Skin of body (tissue), 3 donors: ENCODE measurements at places on chromosomes 7 and 10.

DNA sequence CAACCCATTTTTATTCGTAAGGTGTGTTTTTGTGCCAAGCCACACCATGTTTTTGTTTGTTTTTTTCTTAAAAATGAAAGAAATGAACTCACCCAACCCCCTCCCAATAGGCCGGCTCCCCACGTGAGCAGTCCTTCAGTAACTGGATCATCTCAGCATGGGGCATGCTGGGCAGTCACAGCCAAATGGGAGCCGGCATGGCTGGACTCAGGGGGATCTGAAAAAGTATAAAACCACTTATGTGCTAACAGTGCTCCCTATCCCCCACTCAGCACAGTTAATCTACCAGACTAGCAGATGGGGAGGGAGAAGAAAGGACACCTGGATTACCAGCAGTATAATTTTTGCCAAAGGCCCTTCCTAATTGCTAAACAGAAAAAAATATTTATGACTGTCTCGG lies 39.3 kb downstream of the BAZ1B start:
- DNase-seq: no peak

GRCh38 chr10:83252596-83252995 lies 886.7 kb upstream of the GHITM start:
- DNase-seq: peak; percentile 23

DNA sequence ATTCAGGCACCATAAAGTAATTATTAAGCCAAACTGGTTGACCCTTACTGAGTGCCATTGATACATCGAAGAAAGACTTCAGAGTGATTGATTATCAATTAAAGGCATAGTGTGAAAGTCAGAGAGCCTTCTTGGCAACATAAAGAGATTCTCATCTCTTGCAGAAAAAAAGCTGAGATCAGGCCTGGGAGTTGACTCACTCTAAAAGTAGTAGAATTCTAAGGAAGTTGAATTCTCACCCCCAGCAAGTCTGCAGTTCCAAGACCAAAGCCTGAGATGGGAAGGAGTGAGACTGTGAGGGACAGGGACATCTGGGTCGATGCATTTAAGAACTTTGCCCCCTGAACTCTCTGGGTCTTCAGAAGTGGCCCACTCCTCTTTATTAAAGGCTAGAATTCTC lies 21.6 kb upstream of the ERCC6 start:
- DNase-seq: no peak

DNA sequence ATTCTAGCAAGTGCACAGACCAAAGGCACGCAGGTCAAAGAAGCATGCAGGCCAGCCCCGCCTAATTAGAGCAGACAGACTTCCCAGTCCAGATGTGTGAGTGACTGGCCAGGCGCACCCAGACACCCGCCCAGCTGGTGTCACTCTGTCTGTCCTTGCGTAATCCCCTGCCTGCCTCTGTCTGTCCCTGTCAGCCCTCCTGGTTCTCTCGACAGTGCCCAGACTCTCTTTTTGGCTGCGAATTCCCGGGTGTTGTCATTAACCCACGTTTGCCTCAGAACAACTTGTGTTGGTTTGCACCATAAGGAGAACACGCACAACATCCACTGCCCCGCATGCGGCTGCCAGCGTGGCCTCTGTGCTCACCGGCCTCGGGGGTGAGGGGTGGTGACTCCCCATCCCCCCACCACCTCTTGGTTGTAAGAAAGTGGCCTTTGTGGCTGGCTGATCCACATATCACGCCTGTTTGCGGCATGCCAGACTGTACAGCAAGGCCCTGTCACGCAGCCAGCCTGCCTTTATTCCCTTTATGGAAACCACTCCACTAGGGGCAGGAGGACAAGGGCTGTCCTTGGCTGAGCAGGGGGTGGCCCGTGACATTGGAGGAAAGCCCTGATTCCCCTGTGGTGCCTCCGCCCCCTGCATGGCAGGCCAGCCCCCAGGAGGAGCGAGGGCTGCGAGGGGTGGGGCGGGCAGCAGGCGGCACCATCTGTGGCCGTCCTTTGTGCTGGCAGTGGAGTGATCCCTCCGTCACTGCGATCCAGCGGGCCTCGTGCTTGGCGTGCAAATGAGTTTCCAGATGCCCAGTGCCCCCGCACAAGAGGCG lies 72.8 kb upstream of the PPIF start:
- peak; percentile 43 for DNase-seq

GRCh38 chr10:69130251-69130650 lies 6.3 kb downstream of the VPS26A start:
- DNase-seq: no peak

DNA sequence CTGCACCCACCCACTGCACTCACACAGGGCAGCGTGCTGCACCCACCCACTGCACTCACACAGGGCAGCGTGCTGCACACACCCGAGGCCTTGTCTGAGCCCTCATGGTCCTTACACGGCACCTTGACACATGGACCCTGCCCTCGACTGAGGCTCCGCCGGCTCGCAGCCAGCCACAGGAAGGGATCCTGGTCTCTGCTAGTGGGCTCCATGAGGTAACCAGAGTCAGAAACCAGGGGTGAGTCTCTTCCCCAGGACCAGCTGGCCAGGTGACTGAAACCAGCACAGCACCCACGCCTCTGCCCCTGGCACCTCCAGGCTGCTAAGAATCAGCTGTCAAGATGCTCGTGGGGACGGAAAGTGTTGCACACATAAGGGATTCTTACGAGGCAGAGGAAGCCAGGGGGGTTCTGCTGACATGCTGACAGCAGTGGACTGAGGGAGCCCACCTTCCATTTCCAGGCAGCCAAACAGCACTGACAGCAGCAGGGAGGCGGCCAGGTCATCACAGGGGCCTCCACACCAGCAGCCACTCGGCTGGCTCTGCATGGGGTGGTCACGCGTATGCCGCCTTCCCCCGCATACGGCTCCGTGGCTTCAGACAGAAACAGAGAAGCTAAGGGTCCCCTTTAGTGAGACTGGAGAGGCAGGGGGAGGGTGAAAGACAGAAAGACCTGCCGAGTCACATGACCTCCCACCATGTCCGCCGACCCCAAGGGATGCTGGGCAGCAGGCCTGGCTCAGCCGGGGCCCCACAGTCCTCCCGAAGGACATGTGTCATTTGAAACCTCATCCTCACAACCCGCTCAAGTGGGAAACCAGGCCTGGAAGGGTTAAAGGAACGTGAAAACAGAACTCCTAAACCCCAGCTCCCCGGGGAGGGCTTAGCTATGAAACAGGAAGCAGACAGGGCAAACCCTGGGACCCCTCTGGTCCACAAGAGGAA lies 34.2 kb downstream of the GPER1 start:
- no peak for DNase-seq

DNA sequence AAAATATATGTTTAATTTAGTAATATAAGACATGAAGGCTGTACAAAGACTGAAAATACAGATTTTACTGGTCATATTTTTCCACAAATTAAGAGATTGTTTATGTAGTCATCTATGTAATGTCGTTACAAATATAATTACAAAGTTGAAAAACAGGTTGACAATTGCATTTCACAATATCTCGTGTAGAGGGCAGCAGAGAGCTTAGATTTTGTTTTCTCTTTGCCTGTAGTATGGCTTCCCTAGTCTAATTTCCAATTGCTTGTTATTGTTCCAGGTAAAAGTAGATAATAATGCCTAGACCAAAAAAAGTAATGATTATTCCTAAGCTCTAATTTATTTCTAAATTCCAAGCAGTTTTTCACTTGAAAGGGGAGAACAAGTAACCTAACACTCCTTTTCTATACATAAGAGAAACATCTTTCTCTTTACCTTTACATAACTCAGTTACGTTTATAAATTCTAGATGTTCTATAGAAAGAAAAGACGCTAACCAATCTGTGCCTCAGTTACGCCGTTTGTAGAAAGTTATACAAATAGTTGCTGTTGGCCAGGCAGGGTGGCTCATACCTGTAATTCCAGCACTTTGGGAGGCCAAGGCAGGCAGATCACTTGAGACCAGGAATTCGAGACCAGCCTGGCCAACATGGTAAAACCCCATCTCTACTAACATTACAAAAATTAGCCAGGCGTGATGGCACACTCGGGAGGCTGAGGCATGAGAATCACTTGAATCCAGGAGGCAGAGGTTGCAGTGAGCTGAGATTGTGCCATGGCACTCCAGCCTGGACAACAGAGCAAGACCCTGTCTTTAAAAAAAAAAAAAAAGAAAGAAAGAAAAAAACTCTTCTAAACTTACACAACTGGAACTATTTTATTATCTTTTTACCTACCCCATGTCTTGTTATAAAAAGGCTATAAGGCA lies 30.0 kb downstream of the NET1 start:
- peak; percentile 71 for DNase-seq

DNA sequence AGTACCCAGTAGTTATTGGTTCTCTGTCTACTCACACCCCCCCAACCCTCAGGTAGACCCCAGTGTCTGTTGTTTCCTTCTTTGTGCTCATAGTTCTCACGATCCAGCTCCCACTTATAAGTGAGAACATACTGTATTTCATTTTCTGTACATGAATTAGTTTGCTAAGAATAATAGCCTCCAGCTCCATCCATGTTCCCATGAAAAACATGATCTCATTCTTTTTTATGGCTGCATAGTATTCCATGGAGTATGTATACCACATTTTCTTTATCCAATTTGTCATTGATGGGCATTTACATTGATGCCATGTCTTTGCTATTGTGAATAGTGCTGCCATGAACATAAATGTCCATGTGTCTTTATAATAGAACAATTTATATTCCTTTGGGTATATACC lies 2.6 kb upstream of the FRMPD2 start:
- DNase-seq: no peak

- no peak for DNase-seq
Measured at GRCh38 chr10:7519351-7519750, 108.5 kb upstream of the SFMBT2 start.

GRCh38 chr7:36986948-36987724 lies 262.8 kb upstream of the AOAH start:
- DNase-seq: no peak

DNA sequence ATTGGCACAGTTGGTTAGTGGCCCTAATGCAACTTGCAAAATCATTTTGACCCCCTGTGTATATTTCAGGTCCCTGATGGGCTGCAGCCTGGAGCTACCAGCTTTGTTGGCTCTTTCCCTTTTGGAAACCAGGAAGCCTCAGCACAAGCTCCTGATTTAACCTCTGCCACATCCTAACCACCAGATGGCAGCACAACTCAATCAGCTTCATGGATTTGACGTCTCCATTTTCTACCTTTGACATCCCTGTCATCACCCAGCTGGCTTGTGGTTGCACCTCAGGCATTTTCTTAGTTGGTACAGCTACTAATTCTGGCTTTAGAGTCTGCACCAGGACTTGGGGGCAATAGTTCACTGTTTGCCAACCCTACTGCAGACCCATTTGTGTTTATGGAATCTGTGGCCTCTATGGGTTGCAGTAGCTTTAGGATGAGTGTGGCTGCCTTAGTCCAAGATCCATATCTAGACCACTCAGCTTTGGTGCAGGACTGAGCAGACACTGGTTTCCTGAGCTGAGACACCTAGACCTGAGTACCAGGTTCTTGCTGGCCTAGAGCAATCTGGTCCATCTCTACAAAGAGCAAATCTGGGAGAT lies 456.2 kb downstream of the REEP3 start:
- DNase-seq: no peak

DNA sequence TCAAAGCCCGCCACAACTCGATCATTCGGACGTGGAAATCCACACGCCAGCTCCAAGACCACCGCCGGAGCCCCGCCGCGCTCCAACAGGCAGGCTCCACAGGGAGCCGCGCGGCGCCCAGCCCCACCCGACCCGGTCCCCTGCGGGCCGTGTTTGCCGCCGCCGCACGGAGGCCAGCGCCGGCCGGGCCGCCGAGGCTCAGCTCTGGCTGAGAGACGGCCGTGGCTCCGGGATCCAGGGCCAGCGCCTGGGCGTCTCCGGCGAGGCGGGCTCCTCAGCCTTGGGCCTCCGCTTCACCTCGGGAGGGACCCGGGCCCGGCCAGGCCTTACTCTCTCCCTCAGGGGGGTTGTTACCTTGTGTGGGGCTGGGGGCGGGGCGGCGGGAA lies 333 bp downstream of the SMNDC1 start:
- DNase-seq: no peak

- DNase-seq: no peak
Measured at GRCh38 chr7:35424869-35425495, 171.1 kb upstream of the TBX20 start.

- no peak for DNase-seq
Measured at GRCh38 chr7:130845581-130846085, 111.6 kb upstream of the KLF14 start.

DNA sequence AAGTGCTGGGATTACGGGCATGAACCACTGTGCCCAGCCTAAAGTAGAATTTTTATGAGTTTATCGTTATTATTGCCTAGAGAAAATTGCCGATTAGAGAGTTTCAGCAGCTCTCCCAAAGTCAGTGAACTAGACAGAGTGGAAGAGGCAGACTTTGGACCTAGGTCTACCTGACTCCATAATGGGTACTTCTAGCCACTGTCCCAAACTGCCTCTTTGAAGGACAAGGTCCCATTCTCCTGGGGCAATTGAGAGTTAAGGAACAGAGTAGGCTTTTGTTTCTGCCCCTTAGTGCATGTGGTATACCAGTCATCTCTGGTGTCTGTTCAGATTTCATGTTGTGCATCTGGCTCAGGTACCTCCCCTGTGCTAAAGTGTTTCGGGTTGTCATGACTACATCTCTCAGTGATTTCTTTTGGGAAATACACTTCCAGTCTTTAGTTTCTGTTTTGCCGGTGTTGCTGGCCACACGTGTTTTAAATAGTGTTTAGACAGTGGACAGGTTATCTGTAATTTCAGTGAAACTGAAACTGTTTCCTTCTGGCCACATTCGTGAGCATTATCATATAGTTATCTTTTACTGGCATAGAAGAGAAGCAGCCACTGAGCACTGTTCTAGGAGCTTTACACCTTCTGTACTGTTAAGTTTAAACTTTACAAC lies 4.7 kb downstream of the TMEM236 start:
- no peak for DNase-seq

- DNase-seq: no peak
Measured at GRCh38 chr7:142771353-142771723, 568 bp downstream of the PRSS2 start.

GRCh38 chr7:102426268-102427018 lies 6.9 kb upstream of the ORAI2 start:
- DNase-seq: no peak

GRCh38 chr10:16995867-16996529 lies 133.6 kb downstream of the CUBN start:
- DNase-seq: peak; percentile 81

- no peak for DNase-seq
Measured at GRCh38 chr10:78540355-78541076, 506.9 kb downstream of the RPS24 start.

GRCh38 chr7:98808751-98809460 lies 60.9 kb downstream of the TMEM130 start:
- DNase-seq: no peak

DNA sequence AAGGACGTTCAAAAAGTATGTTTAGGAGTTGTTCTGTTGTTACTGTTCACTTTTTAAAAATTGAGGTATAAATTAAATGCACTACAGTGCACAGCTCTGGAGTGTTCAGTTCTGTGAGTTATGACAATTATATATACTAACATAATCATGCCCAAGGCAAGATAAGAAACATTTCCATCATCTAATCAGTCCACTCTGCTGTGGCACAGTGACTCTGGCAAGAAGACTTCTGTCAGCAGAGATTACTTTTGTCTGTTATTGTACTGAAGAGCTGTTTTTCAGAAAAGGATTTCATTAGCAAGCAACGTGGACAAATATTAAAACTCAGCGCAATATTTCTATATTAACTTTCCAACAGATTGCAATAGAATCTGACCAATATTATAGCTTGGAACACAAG lies 32.0 kb downstream of the ICA1 start:
- no peak for DNase-seq
